ENCODE measurements at places on chromosomes 7 and 10.

DNA sequence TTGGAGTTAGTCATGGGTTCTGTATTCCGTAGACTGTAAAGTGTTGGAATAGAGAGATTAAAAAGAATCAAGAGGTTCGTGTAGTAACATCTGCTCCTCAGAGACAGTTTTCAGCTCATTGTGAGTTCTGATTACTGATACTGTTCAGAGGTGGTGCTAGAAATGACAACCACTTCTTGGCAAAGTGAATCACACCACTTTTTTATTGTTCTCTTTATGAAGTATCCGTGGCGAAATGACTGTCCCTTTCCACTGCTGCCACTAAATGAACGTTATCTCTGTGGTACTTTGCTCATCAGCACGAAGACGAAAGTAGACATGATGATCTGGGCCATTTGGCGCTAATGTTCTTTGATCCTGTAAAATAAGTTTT lies 860 bp downstream of the RPP30 start:
- no peak for DNase-seq

GRCh38 chr7:98178762-98179490 lies 32.3 kb upstream of the BHLHA15 start:
- DNase-seq = no peak

DNA sequence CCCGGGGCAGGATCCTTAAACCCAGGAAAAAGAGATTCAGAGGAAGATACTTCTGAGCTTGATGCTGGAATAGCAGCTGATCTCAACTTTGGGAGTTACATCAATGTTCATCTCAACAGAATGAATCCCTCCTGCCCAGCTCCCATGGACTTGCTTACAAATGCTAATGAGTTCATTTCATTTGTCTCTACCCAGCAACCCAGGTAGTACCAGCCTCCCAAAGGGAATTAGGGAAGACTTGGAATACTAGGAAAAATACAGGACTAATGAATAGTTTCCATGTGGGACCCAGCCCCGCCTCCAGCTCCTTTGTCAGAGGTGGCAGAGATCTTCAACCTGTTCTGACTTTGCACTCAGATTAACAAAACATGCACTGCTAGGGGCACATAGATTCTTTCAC lies 22.1 kb upstream of the TCF7L2 start:
- DNase-seq = no peak

DNA sequence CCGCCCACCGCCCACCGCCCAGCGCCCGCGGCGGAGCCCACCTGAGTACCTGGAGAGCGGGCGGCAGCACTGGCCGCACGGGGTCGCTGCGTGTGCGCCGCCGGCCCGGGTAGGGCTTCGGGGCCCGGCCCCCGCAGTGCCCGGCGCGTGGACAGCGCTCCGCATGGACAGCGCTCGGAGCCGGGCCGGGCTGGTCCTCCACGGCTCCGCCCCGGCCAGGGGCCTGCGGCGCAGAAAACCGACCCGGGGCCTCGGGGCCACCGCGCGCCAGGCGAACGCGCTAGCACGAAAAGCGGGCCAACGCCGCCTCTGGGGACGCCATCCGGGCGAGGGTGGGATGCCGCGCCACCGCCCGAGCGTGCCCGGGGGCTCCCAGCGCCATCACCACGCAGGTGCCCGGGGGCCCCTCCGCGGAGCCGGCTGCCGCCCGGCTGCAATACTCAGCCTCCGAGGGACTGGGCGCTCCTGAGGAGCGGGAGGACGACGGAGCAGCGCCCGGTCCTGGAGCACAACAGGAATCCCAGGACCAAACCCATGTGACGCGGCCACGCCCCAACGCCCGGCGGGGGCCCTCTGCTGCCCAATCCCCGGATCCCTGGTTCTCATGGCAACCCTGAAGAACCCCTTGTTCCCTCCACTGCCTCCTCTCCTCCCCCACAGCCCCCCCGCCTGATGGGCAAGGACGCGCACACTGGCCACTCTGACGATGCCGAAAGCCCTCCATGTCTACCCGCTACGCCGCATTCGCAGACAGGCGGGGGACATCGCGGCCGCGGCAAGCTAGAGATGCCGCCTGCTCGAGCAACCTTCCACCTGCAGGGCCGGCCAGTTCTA lies at the start of gene GRB10:
GRB10 (minus strand) TSS at position 522 of the 834 bp plus-strand sequence. CDS start 50,574 bp downstream, outside the sequence.
- DNase-seq = no peak

Data from MM.1S (cell line).